ENCODE measurements at places on chromosomes 5 and 9.

- DNase-seq, result no peak
These were observed 243.8 kb downstream of the COX7C start for GRCh38 chr5:86861512-86861911.

GRCh38 chr9:2153630-2154217 is 138.6 kb downstream of the SMARCA2 start:
- no peak for DNase-seq

- DNase-seq, result no peak
These were observed 179.1 kb upstream of the SMIM23 start for GRCh38 chr5:171606414-171607024.

GRCh38 chr5:140295414-140295813 is 7.5 kb downstream of the PFDN1 start:
- no peak for DNase-seq

DNA sequence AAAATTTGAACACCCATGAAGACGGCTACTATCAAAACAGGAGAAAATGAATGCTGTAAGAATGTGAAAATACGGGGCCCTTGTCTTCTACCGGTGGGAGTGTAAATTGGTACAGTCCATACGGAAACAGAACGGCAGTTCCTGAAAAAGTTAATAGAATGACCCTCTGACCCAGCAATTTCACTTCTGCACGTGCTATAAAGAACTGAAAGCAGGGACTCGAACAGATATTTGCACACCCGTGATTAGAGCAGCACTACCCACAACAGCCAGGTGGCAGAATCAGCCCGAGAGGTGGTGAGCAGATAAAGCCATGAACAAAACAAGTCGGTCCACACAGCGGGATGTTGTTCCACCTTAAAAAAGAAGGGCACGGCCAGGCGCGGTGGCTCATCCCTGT is 22.6 kb upstream of the SLC12A7 start:
- no peak for DNase-seq
